Mammary epithelial cell (primary cell): ENCODE measurements at places on chromosomes 1 and 21. TPM values are rescaled to one million over a fixed set of nuclear protein-coding genes. Genes with fewer than 3 reads are reported as not detected.
A peak's percentile ranks its signal among the peaks of the same experiment; 100 is the strongest.

DNA sequence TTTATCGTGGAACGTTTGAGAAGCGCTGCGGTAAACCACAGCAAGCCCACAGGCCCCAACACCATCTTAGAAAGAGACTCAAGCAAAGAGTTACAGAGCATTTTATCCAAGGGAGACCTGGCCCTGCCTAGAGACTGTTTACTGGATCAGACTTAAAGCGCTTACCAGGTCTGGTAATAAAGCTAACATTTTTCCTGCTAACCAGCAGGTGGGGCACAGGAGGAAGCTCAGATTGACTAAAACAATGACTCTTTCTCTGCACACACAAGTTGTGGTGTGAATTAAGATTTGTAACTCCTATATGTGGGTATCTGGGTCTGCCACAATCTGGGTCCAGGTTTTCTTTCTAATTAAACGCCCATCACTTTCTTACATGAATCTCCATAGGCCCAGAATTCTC lies 136.5 kb upstream of the ETS2 start:
- DNase-seq, result peak; percentile 20

GRCh38 chr1:55179177-55179835 lies 35.9 kb downstream of the USP24 start:
- no peak for DNase-seq

- no peak for DNase-seq
Observed at GRCh38 chr21:39713905-39714304, 31.1 kb upstream of the IGSF5 start.

- no peak for DNase-seq
Observed at GRCh38 chr1:59990470-59990869, 63.9 kb upstream of the CYP2J2 start.

GRCh38 chr1:150273311-150273710 lies 721 bp downstream of the C1orf54 start:
- no peak for DNase-seq

DNA sequence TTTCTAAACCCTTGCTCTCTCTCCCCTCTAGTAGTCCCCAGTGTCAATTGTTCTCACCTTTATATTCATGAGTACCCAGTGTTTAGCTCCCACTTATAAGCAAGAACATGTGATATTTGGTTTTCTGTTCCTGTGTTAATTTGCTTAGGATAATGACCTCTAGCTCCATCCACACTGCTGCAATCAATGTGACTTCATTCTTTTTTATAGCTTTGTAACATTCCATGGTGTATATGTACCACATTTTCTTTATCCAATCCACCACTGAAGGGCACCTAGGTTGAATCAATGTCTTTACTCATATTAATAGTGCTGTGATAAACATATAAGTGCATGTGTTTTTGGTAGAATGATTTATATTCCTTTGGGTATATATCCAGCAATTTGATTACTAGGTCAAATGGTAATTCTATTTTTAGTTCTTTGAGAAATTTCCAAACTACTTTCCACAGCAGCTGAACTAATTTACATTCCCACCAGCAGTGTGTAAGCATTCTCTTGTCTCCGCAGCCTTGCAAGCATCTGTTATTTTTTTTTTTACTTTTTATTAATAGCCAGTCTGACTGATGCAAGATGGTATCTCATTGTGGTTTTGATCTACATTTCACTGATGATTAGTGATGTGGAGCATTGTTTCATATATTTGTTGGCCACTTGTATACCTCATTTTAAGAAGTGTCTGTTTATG lies 277.8 kb downstream of the LTN1 start:
- peak; percentile 57 for DNase-seq

- no peak for DNase-seq
Observed at GRCh38 chr1:182283746-182284544, 107.6 kb downstream of the GLUL start.

DNA sequence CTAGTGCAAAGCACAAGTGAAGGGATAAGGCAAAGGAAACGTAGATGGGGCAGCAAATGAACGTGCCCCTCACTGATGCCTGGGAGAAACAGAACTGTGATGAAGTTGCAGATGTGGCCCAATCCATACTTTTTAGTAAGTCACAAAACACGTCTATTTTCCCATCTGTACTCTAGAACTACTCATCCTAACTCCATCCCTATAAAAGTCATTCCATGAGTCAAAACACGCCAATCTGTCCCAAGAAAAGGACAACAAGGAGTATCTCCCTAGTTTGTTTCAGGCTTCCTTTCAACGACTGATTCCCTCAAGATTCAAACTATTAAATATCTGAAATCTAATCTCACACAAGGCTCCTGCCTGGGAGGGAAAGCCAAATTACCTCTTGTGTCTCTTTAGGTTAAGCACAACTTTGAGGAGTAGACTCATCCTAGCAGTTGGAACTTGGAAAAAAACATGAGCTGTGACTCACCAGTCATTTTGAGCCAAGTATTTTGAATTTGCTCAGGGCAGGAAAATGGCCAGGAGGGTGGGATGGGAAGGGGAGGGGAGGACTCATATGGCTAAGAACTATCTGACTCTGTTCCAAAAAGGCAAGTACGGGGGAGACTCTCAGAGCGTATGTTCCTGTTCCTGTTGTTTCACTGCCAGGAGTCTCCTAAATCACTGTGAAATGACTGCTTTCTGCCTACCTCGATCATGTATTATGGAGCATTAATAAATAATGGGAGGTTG lies 214.5 kb upstream of the CAMK1G start:
- peak; percentile 90 for DNase-seq

- DNase-seq, result no peak
Observed at GRCh38 chr1:194078765-194079164, 892.4 kb upstream of the B3GALT2 start.

- no peak for DNase-seq
Observed at GRCh38 chr1:49052102-49052501, 275.4 kb upstream of the BEND5 start.

GRCh38 chr1:166164995-166165660 lies 1.7 kb downstream of the FAM78B start:
- DNase-seq, result peak; percentile 60

DNA sequence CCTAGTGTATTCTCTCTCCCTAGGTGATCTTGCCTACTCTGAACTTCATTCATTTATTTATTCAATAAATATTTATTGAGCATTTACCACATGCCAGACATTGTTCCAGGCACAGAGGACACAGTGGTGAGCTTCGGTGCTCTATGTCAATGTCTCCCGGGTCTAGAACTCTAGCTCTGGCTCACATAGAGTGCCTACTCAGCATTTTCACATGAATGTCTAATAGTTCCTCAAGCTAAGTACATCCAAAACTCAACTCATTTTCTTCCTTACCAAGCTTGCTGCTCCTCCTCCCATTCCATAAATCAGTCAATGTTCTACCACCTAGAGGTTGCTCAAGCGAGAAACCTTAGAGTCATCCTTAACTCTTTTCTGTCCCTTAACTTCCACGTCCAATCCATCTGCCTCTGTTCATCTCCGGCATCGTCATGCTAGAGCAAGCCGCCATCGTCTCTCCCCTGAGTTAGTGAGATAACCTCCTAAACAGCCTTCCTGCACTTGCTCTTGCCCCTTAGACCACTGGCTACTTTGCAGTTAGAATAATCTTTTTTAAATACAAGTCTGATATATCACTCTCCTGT lies 67.5 kb downstream of the TMEM53 start:
- no peak for DNase-seq

GRCh38 chr1:205493241-205494085 lies 11.0 kb upstream of the CDK18 start:
- DNase-seq, result peak; percentile 85

- peak; percentile 76 for DNase-seq
Observed at GRCh38 chr1:31591425-31592093, 15.2 kb downstream of the TINAGL1 start.

DNA sequence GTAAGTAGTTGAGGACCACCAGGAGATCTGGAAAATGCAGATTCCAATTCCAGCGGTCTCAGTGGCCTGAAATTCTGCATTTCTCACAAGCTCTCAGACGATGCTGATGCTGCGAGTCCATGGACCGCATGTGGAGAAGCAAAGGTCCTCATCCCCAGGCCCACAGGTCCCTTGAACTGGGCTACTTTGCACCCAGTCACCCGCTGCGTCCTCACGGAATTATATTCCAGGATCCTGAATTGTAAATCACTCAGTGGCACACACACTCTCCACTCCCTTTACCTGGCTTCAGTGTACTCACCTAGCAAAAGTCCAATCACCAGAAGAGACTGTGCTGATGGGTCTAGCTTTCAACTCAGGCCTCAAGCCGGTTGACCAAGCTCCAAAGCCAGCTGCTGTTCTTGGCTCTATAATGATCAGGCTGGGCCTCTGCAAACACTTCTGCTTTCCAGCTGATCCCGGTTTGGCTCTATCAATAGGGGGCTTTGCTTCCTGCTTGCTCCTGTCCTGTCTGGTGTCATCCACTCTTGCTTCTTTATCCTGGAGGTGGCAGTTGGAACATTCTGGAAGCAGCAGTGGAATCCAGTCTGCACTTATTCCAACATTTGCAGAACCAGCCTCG lies 904 bp upstream of the RPL22 start:
- DNase-seq, result no peak

DNA sequence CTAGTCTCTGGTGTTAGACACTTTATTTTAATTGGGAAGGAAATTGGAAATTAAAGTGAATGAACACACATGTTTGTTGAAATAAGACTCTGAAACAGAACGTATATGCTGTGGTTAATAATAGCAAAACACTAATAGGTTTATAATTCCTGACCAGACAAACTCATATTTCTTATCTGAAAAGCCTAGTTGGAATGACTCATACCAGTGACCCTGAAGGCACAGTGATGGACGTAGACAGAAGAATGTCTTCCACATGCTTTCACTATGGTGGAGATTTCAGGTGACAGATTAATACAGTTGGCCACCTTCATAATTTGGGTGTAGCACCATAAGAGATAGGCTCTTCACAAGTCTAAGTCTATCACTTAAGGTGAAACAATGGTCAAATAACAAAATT lies 83.0 kb upstream of the COL11A1 start:
- no peak for DNase-seq

DNA sequence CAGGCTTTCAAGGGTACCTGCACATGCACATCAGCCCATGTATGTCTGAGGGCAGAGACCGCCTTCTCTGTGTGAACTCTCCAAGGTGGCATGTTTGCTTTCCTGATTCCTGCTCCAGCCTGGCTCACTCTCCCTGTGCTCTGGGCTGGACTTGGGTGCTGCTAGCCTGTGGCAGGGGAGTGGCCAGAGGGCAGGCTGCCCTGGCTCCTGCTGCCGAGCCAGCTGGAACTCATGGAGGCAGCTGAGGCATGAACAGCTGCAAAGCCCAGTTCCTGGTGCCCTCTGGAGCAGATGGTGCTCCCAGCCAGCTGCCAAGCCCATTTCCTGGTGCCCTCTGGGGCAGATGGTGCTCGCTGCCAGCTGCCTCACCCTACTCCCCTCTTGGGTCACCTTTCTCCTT lies 7.6 kb downstream of the UBL4B start:
- no peak for DNase-seq

- no peak for DNase-seq
Observed at GRCh38 chr1:233675446-233675845, 61.5 kb downstream of the KCNK1 start.

DNA sequence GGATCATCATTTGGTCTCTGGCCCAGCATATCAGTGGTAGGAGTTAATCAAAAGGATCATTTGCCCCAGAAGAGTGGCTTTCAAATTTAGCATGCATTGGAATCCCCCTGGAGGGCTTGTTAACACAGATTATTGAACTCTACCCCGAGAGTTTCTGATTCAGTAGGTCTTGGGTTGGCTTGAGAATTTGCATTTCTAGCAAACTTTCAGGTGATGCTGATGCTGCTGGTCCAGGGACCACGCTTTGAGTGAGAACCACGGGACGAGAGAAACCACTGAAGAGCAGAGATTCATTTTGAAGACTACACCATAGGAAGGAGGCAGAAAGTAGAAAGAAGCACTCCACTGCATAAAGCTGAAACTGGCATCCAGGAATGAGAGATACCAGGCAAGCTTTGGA lies 81.3 kb upstream of the DUSP10 start:
- no peak for DNase-seq

- no peak for DNase-seq
Observed at GRCh38 chr1:221888218-221888617, 146.3 kb upstream of the DUSP10 start.

- DNase-seq, result no peak
Observed at GRCh38 chr1:109383854-109384253, 13.9 kb downstream of the SORT1 start.

DNA sequence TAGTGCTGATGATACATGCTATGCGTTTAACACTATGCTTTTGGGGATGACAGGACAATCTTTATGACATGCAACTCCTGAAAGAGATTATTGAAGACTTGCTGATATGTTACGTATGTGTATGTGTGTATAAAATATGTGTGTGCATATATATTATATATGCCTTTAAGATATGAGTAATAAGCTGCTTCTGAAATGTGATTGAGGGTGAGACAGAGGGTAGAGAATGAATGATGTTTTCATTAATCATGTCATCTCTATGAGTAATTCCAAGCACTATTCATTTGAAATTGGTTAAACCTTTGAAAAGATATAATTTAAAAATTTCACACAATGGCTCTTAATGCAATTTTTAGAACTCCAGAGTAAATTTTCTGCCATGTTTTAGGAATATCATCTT lies 5.8 kb downstream of the BCL9 start:
- DNase-seq, result no peak

DNA sequence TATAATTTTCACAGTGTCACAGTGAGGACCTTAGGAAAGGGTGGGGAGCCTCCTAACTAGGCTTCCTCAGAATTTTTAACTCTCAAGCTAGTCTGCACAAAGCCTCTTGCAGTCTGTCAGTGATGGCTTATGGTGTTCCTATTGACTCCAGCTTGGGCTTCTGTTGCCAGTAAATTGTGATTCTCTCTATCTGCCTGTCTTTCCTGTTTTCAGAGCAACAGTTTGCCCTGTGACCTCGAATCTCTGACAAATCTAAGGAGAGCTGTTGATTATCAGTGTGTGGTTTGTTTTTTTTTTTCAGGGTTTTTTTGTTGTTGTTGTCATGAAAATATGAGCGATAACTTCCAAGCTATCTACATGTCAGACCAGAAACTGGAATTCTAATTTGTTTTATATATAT lies 423.2 kb upstream of the B3GALT2 start:
- DNase-seq, result no peak

GRCh38 chr1:119435052-119435451 lies 20.1 kb downstream of the HSD3B2 start:
- DNase-seq, result peak; percentile 86

- peak; percentile 44 for DNase-seq
Observed at GRCh38 chr1:178267646-178268094, 173.8 kb downstream of the RASAL2 start.

Gene INTS11
- total RNA-seq, result 46.3 TPM

Gene FAM72B
- 1.0 TPM for total RNA-seq

Gene MATN1
- total RNA-seq, result not detected

Gene OR2W3
- 1.2 TPM for total RNA-seq

Gene BRDT
- total RNA-seq, result not detected

Gene ITGB2
- total RNA-seq, result 2.7 TPM

Gene OR6K3
- not detected for total RNA-seq

Gene PCAT6
- 0.17 TPM for total RNA-seq

Gene REG4
- not detected for total RNA-seq

Gene PKLR
- not detected for total RNA-seq
